Activated T-cell treated with anti-CD3 and anti-CD28 coated beads, Interleukin-2, amount 50 U/mL, for 1 hour (primary cell): ENCODE measurements at places on chromosomes 6 and 20.

DNA sequence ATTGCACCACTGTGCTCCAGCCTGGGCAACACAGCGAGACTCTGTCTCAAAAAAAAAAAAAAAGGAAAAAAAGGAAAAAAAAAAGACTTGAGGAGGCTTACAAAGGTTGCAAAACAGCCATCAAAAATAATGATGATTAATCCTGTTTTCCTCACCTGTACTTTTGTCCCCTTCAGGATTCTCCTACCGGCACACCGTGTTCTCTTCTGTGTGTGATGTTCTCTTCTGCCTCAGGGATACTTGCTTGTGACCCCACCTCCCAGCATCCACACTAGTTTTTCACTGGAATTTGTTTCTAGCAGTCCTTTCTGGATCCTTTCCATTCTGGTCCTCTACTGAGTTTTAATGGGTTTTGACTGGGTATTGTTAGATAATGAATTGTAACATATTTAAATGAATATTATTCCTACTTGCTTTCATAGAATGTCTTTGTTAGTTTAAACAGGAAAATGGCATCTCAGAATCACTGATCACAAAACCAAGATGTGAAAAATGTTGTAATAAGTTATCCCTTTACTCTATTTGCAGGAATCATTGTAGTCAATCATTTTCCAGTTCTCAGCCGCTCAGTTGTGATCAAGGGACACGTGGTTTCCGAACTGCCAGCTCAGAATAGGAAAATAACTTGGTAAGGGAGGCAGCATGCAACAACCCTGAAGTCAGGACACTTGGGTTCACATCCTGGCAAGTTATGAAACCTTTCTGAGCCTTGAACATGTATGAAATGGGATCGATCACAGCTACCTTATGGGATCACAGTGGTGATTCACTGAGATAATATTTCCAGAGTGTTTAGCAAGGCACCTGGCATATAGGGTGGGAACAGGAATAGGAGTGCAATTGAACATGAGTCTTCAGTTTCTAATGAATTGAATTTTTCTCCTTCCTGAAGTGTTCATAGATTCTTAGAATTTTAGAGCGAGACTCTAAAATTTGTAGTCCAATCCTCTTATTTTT lies 8.5 kb downstream of the C6orf89 start:
- no peak for DNase-seq

- no peak for DNase-seq
Observed at GRCh38 chr20:4326195-4327065, 311.1 kb upstream of the RNF24 start.

DNA sequence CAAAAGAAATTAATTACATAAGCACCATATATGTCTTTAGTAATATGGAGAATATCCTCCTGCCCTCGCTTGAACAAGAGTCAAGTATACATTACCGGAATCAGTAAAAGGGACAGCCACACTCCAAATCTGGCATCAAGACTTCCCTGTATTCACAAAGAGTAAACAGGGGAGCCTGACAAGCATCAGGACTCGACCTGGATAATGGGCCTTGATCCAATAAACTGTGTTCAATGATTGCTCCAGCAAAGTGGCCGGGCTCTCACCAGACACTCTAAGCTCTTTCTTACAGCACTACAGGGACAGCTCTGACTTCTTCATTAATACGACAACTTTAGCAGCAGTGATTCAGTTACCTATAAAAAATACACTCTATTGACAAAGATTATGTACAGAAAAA lies 307.9 kb upstream of the POU3F2 start:
- DNase-seq: no peak

GRCh38 chr20:55667955-55668354 lies 337.4 kb downstream of the CBLN4 start:
- DNase-seq: no peak

DNA sequence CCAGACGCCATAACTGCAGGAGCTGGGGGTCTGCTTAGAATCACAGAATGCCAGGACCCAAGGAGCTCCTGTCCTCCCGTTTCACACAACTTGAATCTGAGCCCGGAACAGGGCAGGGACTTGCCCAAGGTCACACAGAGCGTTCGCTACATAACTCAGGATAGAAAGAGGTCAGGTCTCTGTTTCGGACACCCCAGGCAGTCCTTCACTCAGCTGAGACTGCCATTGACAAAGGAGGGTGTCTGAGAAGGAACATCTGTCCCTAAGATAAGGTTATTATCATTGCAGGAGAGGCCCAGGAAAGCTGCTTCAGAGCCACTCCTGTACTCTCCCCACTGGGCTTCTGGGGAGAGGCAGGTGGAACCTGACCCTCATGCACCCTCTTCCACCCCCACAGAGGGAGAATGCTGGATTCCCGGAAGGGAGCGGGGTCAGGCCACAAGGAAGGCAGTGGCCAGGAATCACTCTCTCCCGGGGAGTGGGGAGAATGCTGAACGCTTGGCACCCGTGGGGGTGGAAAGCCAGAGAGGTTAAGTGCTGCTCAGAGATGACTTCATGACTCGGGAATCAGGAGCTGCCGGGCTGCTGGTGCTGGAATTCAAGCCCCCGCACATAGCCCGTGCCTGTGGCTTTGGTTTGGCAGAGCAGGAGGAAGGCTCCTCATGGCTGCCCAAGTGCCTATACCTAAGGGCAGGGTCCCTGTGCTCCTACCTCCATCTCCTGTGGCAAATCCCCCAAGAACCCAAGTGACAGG lies 10.7 kb downstream of the SDC4 start:
- no peak for DNase-seq
